CD4-positive, CD25-positive, alpha-beta regulatory T cell (primary cell): ENCODE measurements at places on chromosomes 3 and 15. TPM values are rescaled to one million over a fixed set of nuclear protein-coding genes. Genes with fewer than 3 reads are reported as not detected.

- no peak overlapping the region for H3K4me3 ChIP-seq
- no peak for DNase-seq
- no peaks in the 10 kb centered on the region for H3K27me3 ChIP-seq
- H3K27ac ChIP-seq: no peak overlapping the region
- H3K36me3 ChIP-seq: peaks cover 4% of the 10 kb centered on the region
- H3K4me1 ChIP-seq: no peaks in the 10 kb centered on the region
Measured at GRCh38 chr3:138199851-138200250, 12.8 kb downstream of the ARMC8 start.

DNA sequence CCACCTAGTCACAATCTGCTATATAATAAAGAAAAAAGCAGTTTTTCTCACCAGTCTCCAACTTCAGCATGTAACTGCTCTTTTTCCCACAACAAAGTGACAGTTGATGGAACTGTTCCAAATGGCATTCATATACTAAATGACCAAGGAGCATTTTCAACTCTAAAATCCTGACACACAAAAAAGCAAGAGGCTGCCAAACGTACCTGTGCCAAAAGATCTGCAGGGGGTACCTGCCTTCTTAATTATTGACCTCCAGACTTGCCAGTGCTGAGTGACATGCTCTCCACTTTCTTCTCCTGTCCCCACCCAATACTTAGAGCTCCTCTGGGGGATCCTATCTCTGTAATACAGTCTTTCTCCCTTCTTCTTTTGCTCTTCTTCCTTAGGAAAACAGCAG lies 18.0 kb downstream of the ZBED2 start:
- no peaks in the 10 kb centered on the region for H3K27me3 ChIP-seq
- H3K4me1 ChIP-seq: peaks cover under 1% of the 10 kb centered on the region
- H3K27ac ChIP-seq: no peak overlapping the region
- no peak for DNase-seq

DNA sequence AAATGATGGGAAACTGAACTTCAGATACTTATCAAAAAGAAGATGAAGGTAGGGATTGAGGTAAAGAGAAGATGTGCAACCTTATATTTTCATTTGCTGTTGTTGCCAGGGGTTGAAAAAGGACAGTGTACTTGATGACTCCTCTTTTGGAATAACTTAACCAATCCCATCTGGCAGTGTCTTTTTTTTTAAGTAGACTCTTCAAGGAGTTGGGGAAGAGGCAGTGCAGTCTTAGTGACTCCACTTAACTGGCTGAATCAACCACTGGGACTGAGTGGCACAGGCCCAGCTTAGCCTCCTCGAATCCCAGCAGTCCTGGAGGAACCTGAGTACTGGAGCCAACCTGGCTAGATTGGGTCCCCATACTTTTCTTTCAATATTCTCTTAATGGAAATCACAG lies 27.3 kb upstream of the FILIP1L start:
- H3K27ac ChIP-seq: no peak overlapping the region
- DNase-seq: no peak
- H3K36me3 ChIP-seq: no peaks in the 10 kb centered on the region
- no peaks in the 10 kb centered on the region for H3K27me3 ChIP-seq

GRCh38 chr15:38029736-38030135 lies 95.3 kb downstream of the TMCO5A start:
- H3K4me1 ChIP-seq: no peaks in the 10 kb centered on the region
- DNase-seq: no peak
- H3K36me3 ChIP-seq: no peaks in the 10 kb centered on the region

Gene TRAK1
- 2.7 TPM for polyA plus RNA-seq

Gene GOLGA8R
- not detected for polyA plus RNA-seq

Gene PLA1A
- not detected for polyA plus RNA-seq
